ENCODE measurements at places on chromosomes 1 and 21.

DNA sequence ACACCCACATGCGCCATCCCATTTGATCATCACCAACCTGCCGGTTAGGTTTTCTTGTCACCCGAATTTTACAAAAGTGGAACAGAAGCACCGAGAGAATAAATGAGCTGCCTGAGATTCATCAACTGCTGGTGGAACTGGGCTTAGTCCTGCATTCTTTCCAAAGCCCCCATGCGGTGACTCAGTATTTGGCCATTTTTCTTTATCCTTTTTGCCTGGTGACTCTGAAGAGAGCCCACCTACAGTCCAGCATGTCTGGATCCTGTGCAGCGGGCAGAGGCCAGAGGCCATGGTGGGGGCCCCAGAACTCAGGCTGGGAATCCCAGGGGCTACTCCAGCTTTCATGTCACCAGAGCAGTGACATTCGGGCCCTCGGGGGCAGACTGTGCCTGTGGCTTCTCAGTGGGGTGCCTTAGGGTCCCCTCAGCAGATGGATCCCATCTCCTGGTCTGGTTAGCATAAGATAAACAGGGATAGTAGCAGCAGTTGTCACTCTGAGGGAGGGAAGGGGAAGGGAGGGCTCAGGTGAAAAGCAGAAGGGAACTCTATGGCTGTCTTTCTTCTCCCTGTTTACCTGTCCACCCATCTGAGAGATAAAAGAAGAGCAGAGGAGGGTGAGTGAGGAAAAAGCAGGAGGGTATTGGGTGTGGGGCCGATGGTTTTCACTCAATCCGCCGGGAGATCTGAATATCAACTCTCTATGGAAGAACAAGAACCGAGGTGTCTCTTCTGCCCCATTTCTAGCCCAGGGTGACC is 63.2 kb downstream of the KIF26B start:
- DNase-seq = no peak

DNA sequence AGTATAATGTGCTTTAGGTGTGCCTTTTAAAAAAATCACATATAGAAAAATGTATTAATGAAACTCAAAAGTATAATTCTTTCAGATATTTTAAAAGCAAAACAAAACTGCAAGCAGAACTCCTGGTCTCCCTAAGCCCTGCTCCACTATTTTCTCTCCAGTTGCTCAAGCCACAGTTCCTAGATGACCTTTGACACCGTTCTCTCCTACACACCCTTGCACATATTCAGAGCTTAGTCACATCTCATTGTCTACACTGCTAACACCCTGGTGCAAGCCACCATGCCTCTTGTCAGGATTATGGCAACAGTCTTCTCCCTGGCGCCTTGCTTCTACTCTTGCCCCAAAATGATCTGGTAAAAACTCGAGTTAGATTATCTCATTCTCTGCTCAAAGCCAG is 50.2 kb upstream of the ROR1 start:
- no peak for DNase-seq

DNA sequence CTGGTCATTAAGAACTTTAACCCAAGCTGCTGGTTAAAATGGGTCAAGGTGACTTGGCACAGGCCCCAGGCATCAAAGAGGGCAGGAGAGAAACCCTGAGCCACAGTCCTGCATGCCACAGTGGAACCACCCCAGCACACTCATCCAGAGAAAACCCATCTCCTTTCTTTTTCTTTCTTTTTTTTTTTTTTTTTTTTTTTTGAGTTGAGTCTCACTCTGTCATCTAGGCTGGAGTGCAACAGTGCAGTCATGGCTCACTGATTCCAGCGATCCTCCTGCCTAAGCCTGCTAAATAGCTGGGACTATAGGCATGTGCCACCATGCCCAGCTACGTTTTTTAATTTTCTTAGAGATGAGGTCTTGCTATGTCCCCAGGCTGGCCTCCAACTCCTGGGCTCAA is 109.2 kb upstream of the RAB4A start:
- no peak for DNase-seq

DNA sequence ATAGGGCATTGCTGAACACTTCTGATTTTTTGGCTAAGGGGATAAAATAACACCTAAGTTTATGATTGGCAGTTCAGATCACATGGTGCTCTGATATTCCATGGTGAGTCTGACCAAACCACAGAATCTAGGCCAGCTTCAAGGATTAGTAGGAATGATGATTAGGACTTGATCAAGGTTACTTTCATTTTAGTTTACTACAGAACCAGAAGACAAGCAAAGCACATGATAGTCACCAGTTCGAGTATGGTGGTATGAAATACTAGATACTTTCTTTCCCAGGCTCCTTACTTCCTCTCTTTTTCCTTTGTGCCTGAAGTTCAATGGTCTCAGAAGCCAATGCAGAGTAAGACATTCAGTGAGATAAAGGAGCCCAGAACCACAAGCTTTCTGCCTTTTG is 26.6 kb downstream of the S100A10 start:
- DNase-seq = no peak

- DNase-seq = no peak
Observed at GRCh38 chr1:152941037-152941711, 5.8 kb upstream of the SPRR5 start.

GRCh38 chr1:104189207-104189606 is 439.5 kb downstream of the AMY1C start:
- DNase-seq = no peak

DNA sequence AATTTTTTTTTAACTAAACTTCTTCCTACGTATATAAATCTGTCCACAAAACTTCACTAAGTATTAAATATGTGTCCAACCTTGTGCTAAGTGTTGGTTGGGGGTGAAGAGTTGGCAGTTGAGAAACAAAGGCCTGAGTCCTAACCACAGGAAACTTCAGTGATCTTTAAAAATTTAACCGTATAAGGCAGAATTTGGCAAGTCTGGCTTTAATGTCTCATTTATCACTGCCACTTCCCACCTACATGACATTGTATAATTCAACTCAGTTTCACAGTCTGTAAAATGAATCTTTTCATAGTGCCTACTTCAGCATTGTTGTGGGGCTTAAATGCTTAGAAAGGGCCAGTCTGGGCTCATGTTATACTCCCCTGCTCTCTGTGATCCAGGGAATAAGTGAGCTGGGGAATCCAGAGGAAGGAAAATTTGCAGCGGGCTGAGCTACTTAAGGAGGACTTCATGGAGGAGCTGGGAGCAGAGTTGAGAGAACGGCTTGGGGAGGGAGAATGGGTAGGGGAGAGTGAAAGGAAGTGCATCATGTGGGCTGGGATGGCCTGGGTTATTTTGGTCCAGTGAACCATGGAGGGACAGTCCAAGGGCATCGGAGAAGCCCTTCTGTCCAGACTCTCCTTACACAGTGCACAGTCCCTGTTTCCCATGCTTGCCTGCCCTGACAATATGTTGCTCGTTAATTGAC is 14.5 kb downstream of the IFNAR2 start:
- no peak for DNase-seq

- no peak for DNase-seq
Observed at GRCh38 chr1:81717230-81717629, 83.5 kb upstream of the ADGRL2 start.

- no peak for DNase-seq
Observed at GRCh38 chr1:32336963-32337675, 1.1 kb upstream of the MARCKSL1 start.

- DNase-seq = peak; percentile 34
Observed at GRCh38 chr1:113930499-113931161, 1.5 kb downstream of the HIPK1 start.

DNA sequence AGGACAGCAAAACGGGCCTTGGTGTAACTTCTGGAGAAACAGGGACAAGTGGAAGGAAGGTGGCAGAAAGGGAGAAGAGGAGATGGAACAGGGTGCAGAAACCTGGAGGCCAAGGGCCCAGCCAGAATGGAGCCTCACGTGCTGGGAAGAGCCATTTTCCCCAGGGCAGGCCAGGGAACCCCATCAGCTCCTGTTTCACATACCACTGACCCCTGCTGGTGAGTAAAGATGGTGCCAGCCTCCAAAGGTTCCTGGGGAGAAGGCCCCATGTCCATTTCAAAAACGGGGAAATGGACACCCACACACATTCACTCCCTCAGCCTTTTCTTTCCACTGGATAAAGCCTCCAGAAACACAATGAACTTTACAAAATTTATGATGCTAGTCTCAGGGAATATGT is 57.6 kb upstream of the JUN start:
- DNase-seq = no peak

DNA sequence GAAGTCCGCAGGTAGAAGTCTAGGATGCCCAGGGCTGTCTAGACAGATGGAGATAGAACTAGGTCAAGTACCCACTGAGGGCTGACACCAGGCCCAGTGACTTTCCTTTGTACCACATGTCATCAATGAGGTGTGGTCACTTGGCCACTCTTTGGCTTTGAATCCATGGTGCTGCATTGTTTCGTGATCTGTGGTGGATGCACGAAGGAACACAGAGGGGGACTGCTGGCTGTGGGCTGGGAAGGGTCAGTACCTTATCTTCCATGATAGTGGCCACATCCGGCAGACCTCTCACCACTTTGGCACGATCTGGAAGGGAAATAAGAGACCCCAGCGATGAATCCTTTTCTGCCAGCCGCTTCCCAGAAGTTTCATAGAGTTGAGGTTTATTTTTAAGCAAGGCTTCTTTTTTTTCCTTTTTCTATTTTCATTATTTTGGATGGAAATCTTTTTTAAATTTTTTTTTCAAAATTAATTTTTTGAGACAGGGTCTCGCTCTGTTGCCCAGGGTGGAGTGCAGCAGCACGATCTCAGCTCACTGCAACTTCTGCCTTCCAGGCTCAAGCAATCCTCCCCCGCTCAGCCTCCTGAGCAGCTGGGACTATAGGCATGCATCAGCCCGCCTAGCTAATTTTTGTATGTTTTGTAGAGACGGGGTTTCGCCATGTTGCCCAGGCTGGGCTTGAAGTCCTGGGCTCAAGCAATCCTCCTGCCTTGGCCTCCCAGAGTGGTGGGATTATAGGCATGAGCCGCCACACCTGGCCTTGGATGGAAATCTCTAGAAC is 53.1 kb downstream of the MYOM3 start:
- no peak for DNase-seq

DNA sequence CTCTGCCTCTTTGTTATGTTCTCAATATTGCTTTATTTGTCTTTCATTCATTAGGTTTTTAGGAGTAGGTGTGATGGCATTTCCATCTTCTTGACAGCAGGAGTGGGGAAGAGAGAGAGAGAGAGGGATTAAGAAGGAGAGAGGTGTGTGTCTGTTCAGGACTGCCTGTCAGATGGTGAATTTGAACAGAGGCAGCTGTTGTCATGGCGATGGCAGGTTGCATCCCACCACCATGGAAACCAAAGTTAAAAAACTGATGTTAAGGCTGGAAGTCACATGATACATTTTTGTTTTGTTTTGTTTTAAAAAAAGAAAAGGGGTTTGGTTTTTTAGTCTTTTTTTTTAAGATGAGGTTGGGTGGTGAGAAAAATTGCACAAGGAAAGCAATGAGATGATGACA is 18.3 kb downstream of the CACNA1E start:
- peak; percentile 28 for DNase-seq

DNA sequence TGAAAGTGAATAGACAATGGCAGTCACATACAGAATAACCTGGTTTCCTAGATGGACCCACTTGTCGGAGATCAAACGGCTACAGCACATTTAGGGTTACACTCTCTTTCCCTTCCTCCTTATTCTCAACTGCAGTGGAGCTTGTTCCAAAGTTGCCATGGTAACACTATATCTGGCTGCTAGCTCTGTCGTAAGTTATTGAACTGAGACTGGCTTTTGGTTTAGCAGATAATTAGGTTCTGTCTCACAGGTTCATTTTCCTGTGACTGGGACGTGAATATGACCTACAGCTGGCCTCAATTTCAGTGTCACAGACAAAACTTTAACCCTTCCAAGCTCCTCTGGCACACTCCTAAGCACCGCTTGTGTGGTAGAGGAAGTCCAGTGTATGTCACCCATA is 875.8 kb downstream of the USP25 start:
- no peak for DNase-seq

GRCh38 chr21:45417256-45417950 is 12.4 kb downstream of the COL18A1 start:
- no peak for DNase-seq

DNA sequence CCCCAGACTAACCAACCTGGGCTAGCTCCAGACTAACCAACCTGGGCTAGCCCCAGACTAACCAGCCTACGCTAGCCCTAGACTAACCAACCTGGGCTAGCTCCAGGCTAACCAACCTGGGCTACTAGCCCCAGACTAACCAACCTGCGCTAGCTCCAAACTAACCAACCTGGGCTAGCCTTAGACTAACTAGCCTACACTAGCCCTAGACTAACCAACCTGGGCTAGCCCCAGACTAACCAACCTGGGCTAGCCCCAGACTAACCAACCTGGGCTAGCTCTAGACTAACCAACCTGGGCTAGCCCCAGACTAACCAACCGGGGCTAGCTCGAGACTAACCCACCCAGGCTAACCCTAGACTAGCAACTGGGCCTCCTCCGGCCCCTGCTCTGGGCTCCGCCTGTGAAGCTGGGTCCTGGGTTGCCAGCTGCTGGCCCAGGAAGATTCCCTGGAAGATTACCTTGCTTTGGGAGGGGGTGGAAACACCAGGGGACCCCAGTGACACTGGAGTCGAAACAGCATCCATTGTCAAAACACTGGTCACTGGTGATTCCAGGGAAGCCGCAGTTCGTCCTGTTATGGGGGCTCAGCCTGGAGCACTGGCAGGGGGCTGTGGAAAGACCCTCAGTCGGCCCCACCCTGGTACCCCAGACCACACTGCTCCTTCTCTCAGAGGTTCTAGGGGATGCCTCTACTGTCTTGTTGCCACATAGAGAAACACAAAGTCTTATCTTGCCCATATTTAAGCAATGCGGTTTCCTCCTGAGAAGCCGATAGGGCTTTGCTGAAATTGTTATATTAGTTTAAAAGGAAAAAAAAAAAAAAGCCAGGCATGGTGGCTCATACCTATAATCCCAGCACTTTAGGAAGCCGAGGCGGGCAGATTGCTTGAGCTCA is 1.1 kb downstream of the TFF2 start:
- no peak for DNase-seq

DNA sequence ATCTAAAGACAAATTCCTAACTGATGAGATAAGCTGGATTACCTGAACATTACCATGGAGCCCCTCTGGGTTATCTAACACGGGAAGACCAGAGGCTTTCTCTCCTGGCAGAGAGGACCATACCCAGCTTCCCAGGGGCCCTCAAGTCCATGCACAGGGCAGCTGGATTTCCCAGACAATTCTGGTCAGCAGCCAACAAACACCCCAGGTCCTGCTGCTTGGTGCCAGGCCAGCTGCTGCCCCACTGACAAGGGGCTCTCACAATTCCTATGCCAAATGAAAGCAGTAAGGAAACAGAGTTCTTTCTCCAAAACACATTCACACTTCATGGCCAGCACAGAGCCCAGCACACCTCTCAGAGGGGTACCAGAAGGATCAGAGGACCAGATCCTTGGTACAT is 114.2 kb downstream of the HLCS start:
- no peak for DNase-seq

- no peak for DNase-seq
Observed at GRCh38 chr1:84297546-84298244, 3.8 kb upstream of the SAMD13 start.

- DNase-seq = no peak
Observed at GRCh38 chr1:209411491-209411929, 172.0 kb upstream of the CAMK1G start.

All from NCI-H1417 (cell line).